Stimulated activated CD8-positive, alpha-beta memory T cell treated with anti-CD3 and anti-CD28 coated beads, Interleukin-15, amount 100 ng/mL, for 1 hour (primary cell): ENCODE measurements at places on chromosomes 4 and X.

- no peak for DNase-seq
These were observed 90.7 kb upstream of the GPC3 start for GRCh38 chrX:134075894-134076718.

GRCh38 chr4:8461086-8461485, 20.5 kb downstream of the TRMT44 start:
- DNase-seq = no peak

GRCh38 chr4:173537613-173538147, 7.7 kb upstream of the HAND2 start:
- no peak for DNase-seq

- peak; percentile 54 for DNase-seq
These were observed 28.7 kb downstream of the CLDN34 start for GRCh38 chrX:9995855-9996339.

- DNase-seq = no peak
These were observed 138.6 kb upstream of the GPR101 start for GRCh38 chrX:137172317-137172948.

DNA sequence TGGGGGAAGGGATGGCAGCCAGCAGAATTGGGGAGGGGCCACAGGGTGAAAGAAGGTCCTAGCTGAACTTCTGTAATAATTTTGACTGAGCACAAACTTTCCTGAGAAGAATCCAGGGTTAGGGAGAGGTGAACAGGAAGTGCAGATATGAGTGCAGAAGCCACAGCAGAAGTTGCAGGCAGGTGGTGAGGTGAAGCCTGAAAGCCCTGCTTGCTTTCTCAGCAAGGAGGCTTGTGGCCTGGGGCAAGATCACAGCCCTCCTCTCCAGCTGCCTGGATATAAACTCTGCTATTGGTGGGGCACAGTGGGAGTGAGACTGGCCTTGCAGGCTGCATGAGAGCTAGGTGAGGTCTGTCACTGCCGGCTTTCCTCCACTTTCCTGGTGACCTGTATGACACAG, 44.1 kb upstream of the UPRT start:
- no peak for DNase-seq

DNA sequence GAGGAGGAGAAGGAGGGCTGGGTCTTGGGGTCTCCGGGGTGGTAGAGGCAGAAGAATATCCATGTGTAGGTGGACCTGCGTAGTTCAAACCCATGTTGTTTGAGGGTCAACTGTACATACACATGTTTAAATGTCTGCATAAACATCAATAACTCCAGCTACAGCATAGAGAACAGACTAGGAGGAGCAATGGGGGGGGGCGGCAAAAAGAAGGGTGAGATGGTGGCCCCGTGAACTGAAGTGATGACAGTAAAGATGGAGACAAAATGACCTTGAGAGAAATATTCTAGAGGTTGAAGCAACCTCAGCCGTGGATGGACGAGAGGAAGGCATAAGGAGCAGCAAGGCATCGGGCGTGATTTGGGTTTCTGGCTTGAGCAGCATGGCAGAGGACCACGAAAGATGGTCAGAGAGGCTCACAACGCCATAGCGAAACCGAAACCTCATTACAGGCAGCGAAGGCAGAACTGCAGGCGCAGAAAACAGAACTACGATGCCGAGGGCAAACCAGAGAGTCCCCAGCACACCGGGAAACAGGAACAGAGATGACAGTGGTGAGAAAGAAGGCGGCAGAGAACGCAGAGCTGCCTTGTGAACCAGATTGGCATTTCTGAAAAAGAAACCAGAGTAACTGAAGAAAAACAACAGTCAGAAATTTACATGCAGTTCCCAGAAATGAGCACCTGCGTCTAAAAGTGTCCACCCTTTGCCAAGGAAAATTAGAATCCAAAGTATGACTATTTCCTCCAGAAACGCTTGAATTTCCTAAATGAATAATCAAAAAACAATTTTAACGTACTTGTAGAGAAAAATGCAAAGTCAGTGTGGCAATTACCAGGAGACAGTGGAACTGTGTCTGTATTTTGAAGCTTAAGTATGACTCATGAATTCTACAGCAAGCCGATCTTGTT, 50.3 kb upstream of the ENPP6 start:
- peak; percentile 33 for DNase-seq

DNA sequence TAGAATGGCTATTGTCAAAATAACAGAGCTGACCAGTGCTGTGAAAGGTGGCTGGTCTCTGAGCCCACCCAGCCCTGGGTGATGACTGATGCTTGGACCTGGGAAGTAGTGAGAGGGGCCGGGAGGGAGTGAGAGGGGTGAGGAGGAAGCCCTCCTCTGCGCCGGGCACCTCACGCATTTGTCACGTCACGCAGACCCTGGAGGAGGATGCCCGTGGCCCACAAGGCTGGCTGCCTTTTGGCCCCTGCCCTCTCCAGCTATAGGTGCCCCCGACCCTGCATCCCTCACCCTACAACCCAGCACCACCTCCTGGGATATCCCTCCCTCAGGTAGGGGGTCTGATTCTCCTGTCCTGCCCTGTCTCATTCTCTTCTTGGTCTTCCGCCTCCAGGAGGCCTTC, 207.4 kb downstream of the AFAP1 start:
- no peak for DNase-seq

DNA sequence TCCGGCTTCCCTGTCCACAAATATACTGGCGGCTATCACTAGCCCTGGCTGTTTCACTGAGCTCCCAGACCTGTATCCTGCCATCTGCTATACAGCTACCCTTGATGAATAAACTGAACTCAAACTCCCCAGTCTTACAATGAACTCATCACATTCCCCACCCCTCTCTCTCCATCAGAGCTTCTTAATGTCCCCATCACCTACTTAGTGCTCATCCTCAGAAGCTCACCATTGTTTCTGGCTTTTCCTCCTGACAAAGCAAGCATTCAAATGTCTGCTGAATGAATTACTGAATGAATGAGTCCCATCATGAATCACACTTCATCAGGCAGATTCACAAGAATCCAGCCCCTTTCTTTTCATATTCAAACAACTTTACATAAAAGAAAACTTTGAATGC, 5.7 kb upstream of the DGAT2L6 start:
- no peak for DNase-seq

DNA sequence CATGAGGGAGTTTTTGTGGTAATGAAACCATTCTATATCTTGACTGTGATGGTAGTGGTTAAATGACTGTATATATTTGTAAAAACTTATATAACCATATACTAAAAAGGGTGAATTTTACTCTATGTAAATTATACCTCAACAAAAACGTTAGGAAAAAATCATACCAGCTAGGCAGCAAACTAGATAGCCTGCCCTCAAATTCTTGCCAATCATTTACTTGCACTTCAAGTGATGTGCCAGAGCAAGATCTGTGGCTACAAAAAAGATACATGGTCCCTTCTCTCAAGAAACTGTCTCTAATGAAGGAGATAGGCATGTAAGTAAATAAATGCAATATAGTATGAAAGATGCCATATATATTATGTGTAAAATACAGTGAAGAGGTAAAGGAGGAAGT, 10.0 kb upstream of the RNF128 start:
- no peak for DNase-seq

DNA sequence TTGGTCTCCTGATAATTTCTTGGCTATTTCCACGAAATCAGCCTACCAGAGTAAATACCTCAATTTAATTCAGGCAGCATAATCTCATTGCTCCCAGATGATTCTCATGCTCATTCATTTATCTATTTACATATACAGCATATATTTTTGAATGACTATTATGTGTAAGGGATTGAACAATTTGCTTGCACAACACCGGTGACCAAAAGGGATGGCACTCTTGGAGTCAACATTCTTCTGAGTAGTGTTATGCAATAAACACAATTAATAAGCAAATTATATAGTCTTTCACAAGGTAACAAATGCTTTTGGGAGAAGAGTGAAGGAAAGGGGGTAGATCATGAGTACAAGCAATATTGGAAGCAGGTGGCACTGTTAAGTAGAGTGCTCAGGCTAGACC, 1015.3 kb downstream of the ARAP2 start:
- no peak for DNase-seq

- DNase-seq = no peak
These were observed 28.9 kb downstream of the ZNF827 start for GRCh38 chr4:145909773-145910172.

GRCh38 chrX:27735914-27736313, 71.9 kb upstream of the MAGEB10 start:
- no peak for DNase-seq

- no peak for DNase-seq
These were observed 18.9 kb upstream of the CXCR3 start for GRCh38 chrX:71637253-71637618.

DNA sequence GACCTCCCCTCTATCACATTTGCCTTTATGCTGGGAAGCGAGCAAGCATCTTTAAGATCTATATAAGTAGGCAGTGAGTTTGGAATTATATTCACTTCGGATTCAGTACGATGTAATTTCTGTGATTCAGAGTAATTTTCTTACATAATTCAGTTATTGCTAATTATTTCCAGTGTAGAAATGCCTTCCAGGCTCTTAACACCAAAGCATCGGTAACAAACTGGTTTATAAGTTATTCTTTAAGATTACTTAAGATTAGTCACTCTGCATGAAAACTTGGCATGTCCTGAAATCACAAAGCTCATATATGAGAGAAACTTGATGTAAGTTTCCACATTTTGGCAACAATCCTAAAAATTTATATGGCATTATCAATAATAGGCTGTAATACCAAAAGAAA, 120.8 kb downstream of the ADAMTS3 start:
- DNase-seq = no peak

- no peak for DNase-seq
These were observed 190.6 kb upstream of the NEIL3 start for GRCh38 chr4:177119021-177119471.

DNA sequence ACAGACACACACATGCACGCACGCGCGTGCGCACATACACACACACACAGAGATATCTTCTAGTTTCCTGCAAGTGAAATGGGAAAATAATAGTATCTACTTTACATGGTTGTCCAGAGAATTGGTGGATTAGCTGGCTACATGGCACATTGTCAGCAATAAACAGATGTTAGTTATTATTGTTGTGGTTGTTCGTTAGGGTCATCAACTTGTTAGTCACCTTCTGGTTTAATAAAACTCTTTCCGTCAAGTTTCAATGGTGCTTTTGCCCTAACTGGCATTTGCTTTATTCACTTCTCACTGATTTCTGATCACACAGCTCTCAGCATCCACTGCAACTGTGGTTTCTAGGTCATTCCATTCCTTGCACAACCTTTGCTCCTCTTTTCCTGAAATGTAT, 25.4 kb upstream of the RASL11B start:
- no peak for DNase-seq

DNA sequence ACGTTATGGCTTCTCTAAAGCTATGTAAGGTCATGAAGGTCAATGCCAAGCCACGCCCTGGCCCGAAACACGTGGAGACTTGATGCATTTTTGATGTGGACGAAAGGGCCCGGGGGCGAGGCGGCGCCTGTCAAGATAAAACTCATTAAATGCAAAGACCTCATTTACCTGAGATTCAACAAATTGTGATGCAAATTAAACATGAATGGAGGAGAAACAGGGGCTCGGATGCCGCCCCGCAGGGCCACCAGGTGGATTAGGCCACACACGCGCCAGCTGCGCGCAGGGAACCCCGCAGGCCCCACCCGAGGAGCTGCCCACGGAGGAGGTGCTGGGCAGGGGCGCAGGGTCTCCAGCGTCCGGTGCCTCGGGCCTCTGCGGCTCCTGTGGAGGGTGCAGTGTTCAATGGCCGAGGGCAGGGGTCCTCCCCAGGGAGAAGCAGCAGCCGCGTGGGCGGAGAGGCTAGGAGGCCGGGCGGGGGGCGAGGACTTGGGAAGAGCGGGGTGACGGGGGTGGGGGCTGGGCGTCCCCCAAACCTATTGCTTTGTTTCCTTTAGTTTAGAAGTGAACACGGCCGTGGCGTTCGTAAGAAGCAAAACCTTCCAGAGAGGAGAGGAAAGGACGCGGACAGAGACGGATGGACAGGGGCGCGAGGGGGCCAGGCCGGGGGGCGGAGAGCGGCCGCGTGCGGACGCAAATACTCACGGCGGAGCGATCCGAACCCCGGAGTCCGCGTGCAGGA, 40.4 kb downstream of the CPLX1 start:
- DNase-seq = no peak

DNA sequence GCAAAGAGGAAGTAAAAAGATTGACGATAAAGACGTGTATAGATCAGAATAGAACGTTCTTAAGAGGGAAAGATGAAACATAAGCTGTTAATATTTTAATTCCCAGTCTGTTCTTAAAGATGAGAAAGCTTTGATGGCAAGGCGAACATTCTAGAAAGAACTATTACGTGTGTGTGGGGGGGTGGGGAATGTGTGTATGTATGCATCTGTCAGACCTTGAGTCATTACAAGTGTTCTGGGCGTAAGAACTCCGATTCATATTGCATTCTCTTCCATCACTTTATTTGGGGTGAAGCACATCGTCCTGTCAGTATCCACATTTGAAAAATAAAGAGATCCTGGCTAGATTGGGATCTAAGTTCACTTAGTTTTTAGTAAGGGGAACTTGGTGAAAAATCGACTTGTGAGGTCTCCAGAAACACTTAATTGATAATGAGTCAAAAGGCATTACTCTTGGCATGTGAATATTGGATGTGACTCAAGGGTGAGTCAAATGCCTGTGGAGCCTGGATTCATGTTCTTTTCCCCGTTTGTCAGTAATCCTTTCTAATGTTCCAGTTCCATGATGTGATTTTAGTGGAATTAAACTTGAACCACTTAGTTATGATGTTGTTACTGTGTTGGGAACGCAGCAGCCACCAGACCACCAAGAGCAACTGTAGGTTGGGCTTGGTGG, 3.1 kb downstream of the SMS start:
- DNase-seq = no peak
